ENCODE measurements at places on chromosomes 1 and 21. TPM values are rescaled to one million over a fixed set of nuclear protein-coding genes. Genes with fewer than 3 reads are reported as not detected.

DNA sequence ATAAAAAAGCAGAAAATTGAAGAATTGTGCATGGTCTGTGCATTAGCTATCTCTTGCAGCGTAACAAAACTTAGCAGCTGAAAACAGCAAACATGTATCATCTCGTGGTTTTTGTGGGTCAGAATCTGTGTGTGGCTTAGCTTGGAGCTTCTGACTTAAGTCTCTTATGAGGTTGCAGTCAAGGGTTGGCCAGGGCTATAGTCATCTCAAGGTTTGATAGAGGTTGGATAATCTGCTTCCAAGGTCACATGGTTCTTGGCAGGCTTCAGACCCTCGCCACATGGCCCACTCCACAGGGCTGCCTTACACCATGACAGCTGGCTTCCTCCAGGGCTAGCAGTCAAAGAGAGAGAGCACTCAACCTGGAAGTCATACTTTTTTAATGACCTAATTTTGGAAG lies 35.9 kb downstream of the CNST start:
- no peak for DNase-seq

The GABRD gene
- total RNA-seq = 0.20 TPM

DNA sequence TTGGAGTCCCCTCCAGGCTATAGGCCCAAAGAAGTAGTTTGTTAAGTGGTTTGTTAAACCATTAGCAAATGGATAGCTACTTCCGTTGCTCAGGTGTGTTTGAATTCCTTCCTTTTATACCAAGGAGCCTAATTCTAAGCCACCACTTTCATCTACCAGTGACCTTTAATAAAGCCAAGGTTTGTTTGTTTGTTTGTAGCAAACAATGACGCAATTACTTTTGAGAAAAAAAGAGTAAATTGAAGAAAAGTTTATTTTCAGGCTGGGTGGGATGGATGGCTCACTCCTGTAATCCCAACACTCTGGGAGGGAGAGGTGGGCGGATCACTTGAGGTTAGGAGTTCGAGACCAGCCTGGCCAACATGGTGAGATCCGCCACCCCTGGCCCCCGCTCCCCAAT lies 30.8 kb upstream of the RD3 start:
- DNase-seq = no peak

DNA sequence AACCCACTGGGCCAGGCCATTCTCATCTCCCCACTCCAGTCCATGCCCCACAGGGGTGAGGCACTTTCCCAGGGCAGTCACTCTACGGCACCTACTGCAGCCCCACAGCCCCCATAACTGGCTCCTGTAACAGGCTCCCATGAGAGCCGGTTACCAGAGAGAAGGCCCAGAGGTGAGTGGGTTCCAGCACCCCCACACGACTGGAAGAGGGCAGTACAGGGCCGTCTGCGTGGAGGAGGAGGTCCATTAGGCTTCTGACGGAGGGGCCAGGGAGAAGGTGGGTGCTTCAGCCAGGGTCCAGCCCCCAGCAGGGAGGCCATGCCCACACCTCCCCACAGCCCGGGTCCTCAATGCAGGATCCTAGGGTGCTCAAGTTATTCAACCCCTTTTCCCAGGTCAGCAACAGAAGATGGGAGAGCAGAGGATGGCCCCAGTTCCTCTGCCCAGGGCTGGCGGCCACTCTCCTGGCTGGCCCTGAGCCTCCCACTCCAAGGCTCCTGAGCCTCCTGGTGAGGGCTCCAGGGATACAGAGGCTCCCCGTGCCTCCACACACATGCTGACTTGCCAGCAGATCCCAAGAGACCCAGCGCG lies 1.6 kb downstream of the ACAP3 start:
- DNase-seq = no peak

DNA sequence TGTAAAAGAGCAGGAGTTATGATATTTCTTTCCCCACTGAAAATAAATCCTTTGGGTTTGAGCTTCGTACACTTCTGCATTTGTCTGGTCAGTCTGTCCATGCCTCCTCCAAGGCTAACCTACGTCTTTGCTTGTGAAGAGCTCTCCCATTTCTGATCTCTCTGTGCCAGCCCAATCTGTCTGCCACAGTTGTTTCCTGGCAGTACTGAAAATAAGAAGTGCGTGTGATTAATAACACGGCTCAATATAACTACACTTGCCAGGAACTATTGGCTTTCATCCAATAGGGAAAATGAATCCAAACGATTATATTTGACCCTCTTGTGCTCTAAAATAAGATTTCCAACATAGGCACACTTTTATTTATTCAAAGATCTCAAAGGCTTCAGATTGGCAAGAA lies 19.2 kb upstream of the COL24A1 start:
- DNase-seq = no peak

DNA sequence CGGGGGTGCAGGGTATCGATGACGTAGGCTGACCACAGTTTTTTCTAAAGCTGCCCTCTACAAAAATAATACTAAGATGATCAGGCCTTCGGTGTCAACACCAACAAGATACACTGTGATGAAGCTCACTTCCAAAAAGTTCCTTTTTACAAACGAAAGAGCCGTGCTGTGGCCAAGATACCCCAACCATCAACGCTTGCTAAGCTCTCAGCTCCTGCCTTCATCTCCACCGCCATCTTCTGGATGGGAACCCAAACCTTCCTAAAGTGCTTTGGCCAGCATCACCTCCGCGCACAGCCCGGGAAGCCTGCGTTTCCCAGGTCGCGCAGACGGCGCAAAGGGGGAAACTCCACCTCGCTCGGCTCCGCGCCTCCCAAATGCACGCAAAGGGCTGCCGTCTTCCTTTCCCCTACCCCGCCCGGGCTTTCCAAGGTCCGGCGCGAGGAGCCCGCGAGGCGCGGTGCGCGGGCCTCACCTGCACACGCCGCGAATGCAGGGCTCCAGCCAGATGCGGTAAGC lies 541 bp downstream of the USP48 start:
- DNase-seq = peak; percentile 81

GRCh38 chr1:203327684-203328457 lies 22.6 kb downstream of the BTG2 start:
- DNase-seq = peak; percentile 45

The IFNAR1 gene
- total RNA-seq = 19.2 TPM

GRCh38 chr1:104868794-104869193 lies 1119.1 kb downstream of the AMY1C start:
- no peak for DNase-seq

- DNase-seq = peak; percentile 93
Observed at GRCh38 chr21:32597205-32597604, 11.9 kb upstream of the TCP10L start.

- DNase-seq = no peak
Observed at GRCh38 chr1:67889466-67889865, 56.2 kb upstream of the GNG12 start.

DNA sequence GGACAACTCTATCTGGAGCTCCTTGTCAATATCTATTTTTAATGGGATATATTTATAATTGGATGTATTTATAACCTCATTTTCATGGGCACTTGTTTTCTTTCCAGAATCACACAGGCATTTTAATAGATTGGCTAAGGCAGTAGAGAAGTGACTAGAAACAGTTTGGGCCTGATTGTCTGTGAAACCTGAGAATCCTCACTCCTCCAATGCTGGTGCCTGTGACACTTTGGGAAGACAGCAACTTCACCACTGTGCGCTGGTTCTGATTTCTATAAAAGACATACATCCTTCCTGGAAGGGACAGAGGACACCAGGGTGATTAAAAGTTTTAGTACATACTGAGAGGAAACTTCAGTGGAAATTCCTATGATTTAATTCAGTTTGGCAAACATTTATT lies 39.6 kb upstream of the RXRG start:
- no peak for DNase-seq

The TMEM200B gene
- total RNA-seq = 0.20 TPM

GRCh38 chr1:207890136-207890738 lies 20.7 kb downstream of the CD34 start:
- DNase-seq = peak; percentile 99

The PDC gene
- not detected for total RNA-seq

DNA sequence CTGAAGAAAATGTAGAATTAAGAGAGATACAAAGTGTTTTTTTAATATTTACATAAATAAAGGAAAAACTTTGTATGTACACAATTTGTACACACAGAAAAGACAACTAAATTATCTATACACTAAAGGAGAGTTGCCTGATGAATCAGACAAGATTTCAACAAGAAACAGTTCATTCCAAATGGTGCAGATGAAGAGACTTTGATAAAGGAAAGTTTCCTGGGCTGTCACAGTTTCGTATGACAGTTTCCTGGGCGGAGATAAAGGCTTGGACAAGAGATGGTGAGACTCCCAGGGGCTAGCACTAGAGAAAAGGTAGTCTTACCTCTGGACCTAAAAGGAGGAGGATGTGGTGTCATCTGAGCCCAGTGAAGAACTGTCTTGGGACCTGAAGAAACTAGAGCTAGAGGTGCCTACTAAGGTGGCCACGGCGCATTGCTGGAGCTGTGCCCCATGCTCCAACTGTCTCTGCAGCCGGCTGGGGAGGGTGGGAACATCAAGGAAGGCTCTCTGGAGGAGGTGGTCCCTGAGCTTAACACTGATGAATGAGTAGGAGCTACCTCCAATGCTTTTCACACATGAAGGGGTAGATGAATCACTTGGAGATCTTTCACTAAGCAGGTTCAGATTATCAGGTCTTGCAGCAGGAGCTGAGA lies 32.2 kb downstream of the ETS2 start:
- DNase-seq = no peak

DNA sequence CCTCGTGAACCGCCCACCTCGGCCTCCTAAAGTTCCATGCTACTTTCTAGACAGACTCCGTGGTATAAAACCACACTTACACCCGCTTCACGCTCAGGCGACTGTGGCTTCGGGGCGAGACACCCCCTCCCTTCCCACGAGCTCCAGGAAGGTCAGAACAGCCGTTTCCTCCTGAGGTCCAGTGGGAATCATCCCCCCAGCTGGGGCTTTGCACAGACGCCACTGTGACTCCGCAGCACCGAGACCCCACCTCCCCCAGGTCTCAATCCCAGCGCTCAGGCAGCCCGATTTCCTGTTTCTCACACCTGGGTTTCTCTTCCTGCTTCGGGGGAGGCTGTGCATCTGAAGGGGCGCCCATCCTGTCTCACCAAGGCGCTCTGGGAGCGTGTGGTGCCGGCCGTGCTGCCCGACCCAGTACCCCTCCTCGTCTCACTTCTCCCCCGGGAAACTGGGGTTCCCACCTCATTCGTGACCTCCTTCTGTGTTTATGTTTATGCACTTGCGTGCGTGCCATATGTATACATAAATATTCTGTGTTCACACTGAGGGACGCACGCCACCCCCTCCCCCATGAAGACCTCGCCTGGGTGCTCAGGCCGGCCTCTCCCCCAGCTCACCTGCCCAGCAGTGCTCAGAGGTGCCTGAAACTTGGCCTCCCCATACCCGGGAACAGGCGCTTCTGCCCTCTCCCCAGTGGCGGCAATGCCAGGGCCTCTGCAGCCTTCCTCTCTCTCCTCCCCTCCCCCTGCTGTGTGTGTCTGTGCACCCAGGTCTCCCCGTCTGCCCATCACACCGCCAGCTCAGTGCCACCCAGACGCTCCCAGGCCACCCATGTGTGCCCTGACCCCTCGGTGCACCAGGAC lies 14.6 kb downstream of the SLC35E2B start:
- no peak for DNase-seq

The CD84 gene
- not detected for total RNA-seq

GRCh38 chr1:169044296-169044695 lies 62.2 kb upstream of the ATP1B1 start:
- DNase-seq = no peak

- peak; percentile 94 for DNase-seq
Observed at GRCh38 chr21:38499296-38499695, 1.0 kb upstream of the ERG start.

GRCh38 chr1:99004254-99004860 lies 304 bp downstream of the PLPPR5 start:
- peak; percentile 10 for DNase-seq

The KCNE2 gene
- total RNA-seq = not detected

DNA sequence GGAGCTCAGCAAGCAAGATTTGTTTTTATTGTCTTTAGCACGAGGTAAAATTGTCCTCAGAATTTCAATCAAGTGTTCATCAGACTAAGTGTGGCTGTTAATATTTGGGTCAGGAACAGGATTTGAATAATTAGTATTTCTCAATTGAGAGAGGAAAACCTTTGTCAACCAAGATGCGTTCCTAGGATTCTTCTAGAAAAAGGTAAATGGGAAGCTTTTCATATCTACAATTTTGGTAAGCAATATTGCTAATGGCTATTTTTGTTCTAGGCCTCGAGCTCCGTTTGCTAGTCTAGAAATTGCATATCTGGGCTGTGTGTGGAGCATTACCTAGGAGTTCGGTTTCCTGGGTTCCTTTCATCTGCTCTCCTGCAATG lies 4.1 kb upstream of the PIGV start:
- no peak for DNase-seq

DNA sequence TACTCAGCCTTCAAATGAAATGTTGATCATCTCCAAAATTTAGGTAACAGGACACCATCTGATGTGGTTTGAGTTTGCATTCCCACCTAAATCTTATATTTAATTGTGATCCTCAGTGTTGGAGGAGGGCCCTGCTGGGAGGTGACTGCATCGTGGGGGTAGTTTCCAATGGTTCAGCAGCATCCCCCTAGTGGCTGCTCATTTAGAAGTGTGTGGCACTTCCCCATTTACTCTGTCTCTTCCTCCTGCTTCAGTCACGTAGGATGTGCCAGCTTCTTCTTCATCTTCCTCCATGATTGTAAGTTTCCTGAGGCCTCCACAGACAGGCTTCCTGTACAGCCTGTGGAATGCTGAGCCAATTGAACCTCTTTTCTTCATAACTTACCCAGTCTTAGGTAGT lies 731.2 kb downstream of the USP25 start:
- no peak for DNase-seq

DNA sequence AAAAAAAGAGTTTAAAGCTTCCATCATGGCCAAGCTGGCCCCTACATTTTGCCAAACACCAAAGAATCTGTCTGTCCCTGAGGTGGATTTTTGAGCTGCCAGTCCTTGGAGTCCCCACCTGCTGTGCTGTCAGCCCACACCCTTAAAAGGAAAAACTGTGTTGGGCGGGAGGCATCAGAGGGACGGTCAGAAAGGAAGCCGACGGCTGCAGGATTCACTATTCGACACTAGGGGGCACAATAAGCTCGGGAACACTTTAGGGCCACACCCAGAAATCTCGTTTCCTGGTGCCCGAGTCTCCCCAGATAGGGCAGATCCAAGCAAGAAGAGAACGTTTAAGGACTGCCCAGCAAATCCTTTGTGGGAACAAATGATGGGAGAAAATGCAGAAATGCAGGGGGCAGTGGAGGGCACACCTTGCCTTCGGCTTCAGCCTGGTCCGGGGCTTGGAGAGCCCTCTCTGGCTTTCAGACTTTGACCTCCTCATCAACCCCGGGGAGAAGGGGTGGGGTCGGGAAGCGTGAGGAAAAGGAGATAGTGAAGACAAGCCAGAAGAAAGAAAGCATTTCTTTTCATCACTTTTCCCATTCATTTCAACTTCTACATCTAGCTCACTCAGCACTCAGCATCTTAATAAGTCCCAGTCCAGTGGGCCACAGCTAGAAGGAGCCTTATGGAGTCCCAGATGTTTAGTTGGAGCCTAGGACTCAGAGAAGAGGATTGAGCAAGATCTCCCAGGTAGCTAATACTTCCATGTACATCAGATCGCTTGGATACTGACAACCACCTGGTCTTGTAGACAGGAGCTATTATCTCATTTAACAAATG lies 5.0 kb upstream of the CTTNBP2NL start:
- peak; percentile 90 for DNase-seq

The A3GALT2 gene
- total RNA-seq = not detected

The LRRC38 gene
- total RNA-seq = 0.22 TPM

The VHLL gene
- 0.20 TPM for total RNA-seq

The PLEKHN1 gene
- 0.22 TPM for total RNA-seq

Measured in lung microvascular endothelial cell (primary cell).